ENCODE measurements at places on chromosomes 11 and 22.

- DNase-seq, result no peak
Measured at GRCh38 chr11:126930091-126930841, 70.3 kb downstream of the KIRREL3 start.

DNA sequence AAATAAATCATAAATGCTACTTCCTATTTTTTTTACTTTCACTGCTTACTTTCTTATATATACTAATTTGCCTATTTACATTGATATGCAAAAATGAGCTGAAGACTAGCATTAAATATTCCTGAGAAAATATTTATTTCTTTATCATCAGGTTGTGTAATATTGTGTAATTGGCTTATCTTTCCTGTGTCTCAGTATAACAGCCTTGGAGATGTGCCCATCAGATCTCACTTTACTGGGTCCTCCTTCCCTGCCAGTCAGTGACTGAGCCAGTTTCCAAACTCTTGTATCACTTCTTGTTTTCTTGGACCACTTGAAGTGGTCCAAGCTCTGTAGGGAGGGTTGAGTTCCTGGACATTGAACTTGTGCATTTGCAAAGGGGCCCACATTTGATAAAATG is 900.0 kb downstream of the LUZP2 start:
- DNase-seq, result no peak

DNA sequence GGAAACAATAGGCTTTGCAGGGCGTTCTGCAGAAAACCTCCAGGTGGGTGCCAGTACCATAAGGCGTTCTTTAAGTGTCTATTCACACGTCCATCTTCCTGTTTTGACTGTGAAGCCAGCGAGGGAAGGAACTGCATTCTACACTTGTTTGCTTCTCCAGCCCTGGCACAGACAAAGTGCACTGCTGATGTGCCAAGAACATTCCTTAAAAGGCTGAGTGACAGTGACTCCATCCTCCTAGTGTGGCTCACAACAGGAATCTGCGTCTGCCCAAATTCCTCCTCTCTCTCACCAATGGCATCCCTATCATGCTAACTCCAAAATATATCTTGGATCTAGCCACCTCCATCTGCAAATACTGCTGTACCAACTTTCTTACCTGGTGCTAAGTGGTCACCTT is 407.4 kb upstream of the SYN3 start:
- no peak for DNase-seq

DNA sequence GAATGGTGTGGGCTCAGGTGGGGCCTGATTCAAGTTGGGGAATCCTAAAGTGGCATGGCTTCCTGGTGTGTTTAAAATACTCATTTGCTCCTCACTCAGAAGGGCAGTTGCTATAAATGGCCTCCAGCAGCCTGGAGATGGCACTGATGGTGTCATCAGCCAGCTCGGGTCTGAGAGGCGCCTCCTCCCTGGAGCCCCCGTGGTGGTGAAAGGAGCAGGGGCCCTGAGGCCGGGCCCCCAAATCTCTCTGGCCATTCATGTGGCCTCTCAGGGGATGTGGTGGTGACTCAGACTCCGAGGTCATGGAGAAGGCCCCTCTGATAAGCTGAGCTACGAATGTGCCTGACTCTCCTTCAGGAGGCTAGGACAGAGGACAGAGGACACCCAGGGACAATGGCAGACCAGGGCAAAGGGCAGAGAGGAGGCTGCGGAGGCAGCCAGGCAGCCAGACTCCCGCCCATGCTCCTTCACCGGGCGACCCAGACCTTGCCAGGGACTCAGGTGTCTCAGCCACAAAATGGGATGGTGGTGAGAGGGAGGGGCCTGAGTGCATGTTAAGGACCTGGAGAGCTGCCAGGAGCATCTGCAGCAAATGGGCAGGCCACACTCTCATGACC is 129.2 kb downstream of the CTTN start:
- DNase-seq, result no peak
